ENCODE measurements at places on chromosomes 11 and 22.
A peak's percentile ranks its signal among the peaks of the same experiment; 100 is the strongest.

DNA sequence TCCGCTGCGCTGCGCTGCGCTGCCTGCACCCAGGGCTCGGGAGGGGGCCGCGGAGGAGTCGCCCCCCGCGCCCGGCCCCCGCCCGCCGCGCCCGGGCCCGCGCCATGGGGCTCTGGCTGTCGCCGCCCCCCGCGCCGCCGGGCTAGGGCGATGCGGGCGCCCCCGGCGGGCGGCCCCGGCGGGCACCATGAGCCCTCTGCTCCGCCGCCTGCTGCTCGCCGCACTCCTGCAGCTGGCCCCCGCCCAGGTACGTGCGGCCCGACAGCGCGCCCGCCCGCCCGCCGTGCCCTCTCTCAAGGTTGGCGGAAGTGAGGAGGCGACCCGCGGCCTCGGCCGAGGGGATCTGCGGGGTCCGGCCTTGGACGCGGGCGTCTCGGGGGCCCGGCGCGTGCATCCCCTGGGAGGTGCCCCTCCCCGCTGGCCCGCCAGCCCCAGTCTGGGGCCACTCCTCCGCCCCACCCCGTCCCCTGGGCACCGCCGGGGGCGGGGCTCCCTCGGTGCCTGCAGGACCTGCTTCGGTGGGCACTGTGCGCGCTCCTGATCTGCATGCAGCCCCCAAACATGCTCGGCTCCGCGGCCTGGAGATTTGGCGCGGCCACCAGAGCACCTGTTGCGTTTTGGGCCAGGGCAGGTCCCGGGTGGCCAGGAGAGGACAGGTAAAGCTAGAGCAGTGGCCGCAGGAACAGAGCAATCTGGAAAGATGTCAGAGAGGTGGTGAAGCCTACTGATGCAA, 429 bp downstream of the VEGFB start:
- peaks cover 68% of the 10 kb centered on the region for H3K4me1 ChIP-seq
- H3K4me3 ChIP-seq = peak overlapping the region; percentile 84
- peak overlapping the region; percentile 85 for H3K27ac ChIP-seq
- H3K27me3 ChIP-seq = no peaks in the 10 kb centered on the region
- H3K36me3 ChIP-seq = peaks cover 27% of the 10 kb centered on the region

GRCh38 chr22:31829505-31829904, 75.7 kb downstream of the DEPDC5 start:
- H3K36me3 ChIP-seq = peaks cover 55% of the 10 kb centered on the region
- H3K4me3 ChIP-seq = no peak overlapping the region
- no peak overlapping the region for H3K27ac ChIP-seq
- H3K4me1 ChIP-seq = no peaks in the 10 kb centered on the region
- H3K27me3 ChIP-seq = no peaks in the 10 kb centered on the region
- DNase-seq = no peak

DNA sequence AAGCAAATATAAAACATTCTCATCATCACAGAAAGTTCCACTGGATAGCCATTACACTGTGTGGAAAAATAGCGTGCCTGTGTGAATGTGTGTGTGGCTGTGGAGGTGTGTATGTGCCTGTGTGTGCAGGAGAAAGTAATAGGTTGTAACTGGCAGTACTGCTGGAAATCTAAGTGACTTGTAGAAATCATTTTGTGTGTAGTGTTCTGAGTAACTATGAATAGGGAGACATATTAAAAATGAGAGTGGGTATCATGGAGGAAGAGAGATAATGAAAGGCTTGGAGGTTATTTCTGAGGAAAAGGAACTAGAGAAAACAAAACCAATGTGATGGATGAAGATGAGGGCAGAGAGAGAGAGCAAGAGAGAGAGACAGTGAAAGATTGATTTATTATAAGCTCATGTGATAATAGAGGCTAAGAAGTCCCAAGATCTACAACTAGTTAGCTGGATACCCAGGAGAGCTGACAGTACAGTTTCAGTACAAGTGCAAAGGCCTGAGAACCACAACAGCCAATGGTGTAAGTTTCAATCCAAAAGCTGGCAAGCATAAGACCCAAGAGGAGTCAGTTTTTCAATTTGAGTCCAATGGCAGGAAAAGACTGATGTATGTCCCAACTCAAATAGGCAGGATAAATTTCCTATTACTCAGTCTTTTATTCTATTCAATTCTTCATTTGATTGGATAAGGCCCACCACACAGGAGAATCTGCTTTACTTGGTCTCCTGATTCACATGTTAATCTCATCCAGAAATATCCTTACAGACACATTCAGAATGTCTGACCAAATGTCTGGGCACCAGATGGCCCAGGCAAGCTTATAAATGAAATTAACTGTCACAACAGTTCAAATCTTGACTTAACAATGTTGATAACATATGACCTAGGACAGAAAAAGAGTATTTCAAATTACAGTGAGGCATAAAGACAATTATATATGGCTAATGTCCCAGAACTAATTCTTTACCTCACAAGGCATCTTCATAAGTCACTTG, 14.9 kb downstream of the KBTBD3 start:
- H3K27me3 ChIP-seq = no peaks in the 10 kb centered on the region
- H3K36me3 ChIP-seq = peaks cover 3% of the 10 kb centered on the region
- no peak overlapping the region for H3K27ac ChIP-seq
- H3K4me3 ChIP-seq = no peak overlapping the region

GRCh38 chr11:72575533-72576242, 98.5 kb downstream of the PDE2A start:
- no peak for DNase-seq
- peaks cover 2% of the 10 kb centered on the region for H3K4me1 ChIP-seq
- H3K4me3 ChIP-seq = no peak overlapping the region
- no peak overlapping the region for H3K27ac ChIP-seq

DNA sequence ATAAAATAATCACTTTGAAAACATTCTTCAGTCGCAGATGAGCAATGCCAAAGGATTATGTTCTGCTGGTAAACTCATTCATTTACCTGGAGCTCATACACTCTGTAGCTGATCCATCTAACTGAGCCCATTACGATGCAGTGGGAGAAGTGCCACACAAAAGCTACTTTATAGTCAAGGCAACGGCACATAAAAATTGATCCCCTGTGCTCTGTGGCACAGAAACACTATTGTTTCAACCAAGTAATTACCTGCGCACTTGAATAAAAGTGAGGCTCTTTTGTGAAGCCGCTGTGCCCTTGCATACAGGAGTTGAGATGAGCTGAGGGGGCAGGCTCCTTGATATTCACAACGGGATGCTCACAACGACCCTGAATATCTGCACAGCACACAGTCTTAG, 7.2 kb downstream of the DKK3 start:
- H3K27me3 ChIP-seq = peaks cover 18% of the 10 kb centered on the region
- H3K4me3 ChIP-seq = no peak overlapping the region
- no peaks in the 10 kb centered on the region for H3K36me3 ChIP-seq
- peaks cover 4% of the 10 kb centered on the region for H3K4me1 ChIP-seq

- H3K27ac ChIP-seq = no peak overlapping the region
- peaks cover 10% of the 10 kb centered on the region for H3K4me1 ChIP-seq
- H3K4me3 ChIP-seq = no peak overlapping the region
- no peaks in the 10 kb centered on the region for H3K36me3 ChIP-seq
These were observed 1.3 kb upstream of the BARX2 start for GRCh38 chr11:129374081-129374992.

- DNase-seq = no peak
- no peak overlapping the region for H3K4me3 ChIP-seq
- no peaks in the 10 kb centered on the region for H3K4me1 ChIP-seq
These were observed 43.3 kb upstream of the EP300 start for GRCh38 chr22:41048791-41049717.

GRCh38 chr22:24398409-24398808, 29.0 kb upstream of the ADORA2A start:
- no peak overlapping the region for H3K4me3 ChIP-seq
- H3K27me3 ChIP-seq = no peaks in the 10 kb centered on the region
- DNase-seq = no peak
- no peak overlapping the region for H3K27ac ChIP-seq
- H3K36me3 ChIP-seq = peaks cover 6% of the 10 kb centered on the region

- H3K4me3 ChIP-seq = no peak overlapping the region
- no peak for DNase-seq
- H3K27ac ChIP-seq = no peak overlapping the region
- H3K4me1 ChIP-seq = peaks cover 11% of the 10 kb centered on the region
- H3K36me3 ChIP-seq = no peaks in the 10 kb centered on the region
These were observed 893 bp upstream of the SCN4B start for GRCh38 chr11:118153516-118153915.

GRCh38 chr11:103889679-103890078, 146.8 kb upstream of the DDI1 start:
- H3K27ac ChIP-seq = no peak overlapping the region
- no peak for DNase-seq
- peaks cover 16% of the 10 kb centered on the region for H3K27me3 ChIP-seq
- H3K4me1 ChIP-seq = peaks cover 5% of the 10 kb centered on the region
- no peaks in the 10 kb centered on the region for H3K36me3 ChIP-seq

DNA sequence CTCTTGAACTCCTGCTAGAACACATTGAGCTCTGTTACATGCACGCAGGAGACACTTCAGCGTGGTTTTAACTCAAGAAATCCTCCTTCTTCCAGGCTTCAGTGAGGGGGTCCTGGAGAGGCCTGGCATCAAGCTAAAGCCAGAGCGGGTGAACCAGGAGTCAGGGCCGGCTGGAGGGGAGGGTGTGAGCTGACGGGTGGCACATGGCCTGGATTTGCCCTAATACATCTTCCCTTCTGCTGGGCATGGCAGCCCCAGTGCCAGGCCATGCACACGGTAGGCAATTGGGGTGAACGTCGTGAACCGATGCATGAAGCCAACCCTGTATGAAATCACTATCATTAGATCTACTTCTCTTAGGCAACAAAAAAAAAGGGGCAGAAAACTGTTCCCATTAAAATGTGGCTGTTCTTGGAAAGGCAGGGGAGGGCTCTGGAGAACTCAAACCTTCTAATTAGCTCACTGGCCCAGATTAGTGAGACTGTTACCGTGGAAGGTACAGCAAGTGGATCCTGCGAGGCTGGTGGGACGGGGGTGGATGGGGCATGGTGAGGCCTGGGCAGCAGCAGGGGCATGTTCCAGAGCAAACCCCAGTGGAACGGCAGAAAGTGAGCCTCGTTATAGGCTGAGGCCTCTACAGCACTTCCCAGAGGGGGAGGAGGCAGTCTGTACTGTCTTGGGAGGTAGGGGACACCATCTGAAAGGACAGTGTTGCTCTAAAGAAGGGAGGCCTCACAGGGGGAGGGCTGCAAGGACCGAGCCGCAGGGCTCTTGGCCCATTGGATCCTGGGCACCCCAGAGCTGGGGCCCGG, 10.6 kb downstream of the IFT27 start:
- H3K4me1 ChIP-seq = no peaks in the 10 kb centered on the region
- no peaks in the 10 kb centered on the region for H3K36me3 ChIP-seq
- no peaks in the 10 kb centered on the region for H3K27me3 ChIP-seq
- H3K4me3 ChIP-seq = no peak overlapping the region
- no peak overlapping the region for H3K27ac ChIP-seq

GRCh38 chr22:50544746-50545253, 899 bp upstream of the KLHDC7B start:
- peaks cover 45% of the 10 kb centered on the region for H3K4me1 ChIP-seq
- peak overlapping the region; percentile 12 for H3K4me3 ChIP-seq
- peak; percentile 43 for DNase-seq
- H3K27me3 ChIP-seq = no peaks in the 10 kb centered on the region
- peak overlapping the region; percentile 75 for H3K27ac ChIP-seq
- no peaks in the 10 kb centered on the region for H3K36me3 ChIP-seq

GRCh38 chr11:72981080-72981479, 161.0 kb downstream of the FCHSD2 start:
- DNase-seq = peak; percentile 42
- H3K4me3 ChIP-seq = no peak overlapping the region
- peaks cover 81% of the 10 kb centered on the region for H3K36me3 ChIP-seq
- no peaks in the 10 kb centered on the region for H3K27me3 ChIP-seq

DNA sequence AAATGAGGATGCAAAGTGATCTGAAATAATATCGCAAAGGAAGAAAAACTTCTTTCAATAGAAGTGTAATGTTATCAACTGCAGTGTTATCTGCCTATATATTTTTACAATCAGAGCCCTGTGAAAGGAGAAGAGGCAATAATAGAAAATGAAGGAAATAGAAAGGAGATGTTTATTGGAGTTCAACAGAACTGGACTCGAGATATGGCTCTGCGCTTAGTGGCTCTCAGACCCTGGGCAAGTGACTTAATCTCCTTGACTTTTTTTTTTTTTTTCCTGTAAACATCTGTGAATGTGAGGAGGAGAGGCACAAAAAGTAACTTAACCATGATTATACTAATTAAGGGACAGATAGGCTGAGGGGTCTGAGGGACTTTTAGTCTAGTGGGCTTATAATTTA, 18.9 kb downstream of the CNTF start:
- H3K27me3 ChIP-seq = no peaks in the 10 kb centered on the region
- no peaks in the 10 kb centered on the region for H3K36me3 ChIP-seq
- H3K27ac ChIP-seq = no peak overlapping the region
- H3K4me1 ChIP-seq = peaks cover 12% of the 10 kb centered on the region
- no peak for DNase-seq

DNA sequence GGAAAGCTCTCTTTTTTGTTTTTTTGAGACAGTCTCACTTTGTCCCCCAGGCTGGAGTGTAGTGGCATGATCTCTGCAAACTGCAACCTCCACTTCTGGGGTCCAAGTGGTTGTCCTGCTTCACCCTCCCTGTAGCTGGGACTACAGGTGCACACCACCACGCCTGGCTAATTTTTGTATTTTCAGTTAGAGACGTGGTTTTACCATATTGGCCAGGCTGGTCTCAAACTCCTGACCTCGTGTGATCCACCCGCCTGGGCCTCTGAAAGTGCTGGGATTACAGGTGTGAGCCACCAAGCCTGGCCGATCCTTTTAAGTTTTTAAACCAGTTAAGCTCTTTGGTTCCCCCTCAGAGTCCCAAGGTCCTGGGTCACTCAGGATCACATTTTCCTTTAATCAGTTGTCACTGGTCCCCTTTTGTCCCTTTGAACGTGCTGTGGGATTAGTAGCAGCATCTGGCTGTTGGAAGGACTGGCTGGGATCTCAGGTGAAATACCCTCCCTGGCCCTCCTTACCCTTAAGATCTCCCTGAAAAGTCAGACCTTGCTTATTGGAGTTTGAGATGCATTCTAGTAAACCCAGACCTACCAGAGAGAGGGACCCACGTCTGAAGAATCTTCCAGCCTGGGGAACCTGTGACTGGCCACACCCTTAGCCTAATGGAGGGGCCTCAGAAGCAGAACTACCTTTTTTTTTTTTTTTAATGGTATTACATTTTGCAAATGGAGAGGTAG, 8.1 kb downstream of the MALAT1 start:
- no peaks in the 10 kb centered on the region for H3K27me3 ChIP-seq
- H3K27ac ChIP-seq = peak overlapping the region; percentile 65
- peaks cover 1% of the 10 kb centered on the region for H3K36me3 ChIP-seq
- peaks cover 56% of the 10 kb centered on the region for H3K4me1 ChIP-seq

DNA sequence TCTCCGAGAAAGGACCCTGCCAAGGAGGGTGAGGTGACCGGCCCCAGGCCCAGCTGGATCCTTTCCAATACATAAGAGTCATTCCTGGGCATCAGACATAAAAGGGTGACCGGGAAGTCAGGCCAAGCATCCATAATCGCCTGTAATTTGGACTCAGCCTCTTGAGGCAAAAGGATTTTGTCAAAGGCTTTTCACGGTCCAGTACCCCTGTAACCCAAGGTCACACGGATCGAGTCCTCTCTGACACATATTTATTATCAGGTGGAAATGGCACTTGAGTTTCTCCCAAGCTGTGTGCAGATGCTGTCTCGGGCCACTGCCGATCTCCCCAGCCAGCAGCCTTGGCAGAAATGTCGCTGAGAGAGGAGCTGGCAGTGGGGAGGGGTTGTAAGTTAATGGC, 556.5 kb downstream of the MN1 start:
- H3K36me3 ChIP-seq = no peaks in the 10 kb centered on the region
- H3K27ac ChIP-seq = no peak overlapping the region
- no peaks in the 10 kb centered on the region for H3K4me1 ChIP-seq
- no peak for DNase-seq

Data from B cell (primary cell).